ENCODE measurements at places on chromosomes 1 and 21.
A peak's percentile ranks its signal among the peaks of the same experiment; 100 is the strongest.

- DNase-seq: no peak
Observed at GRCh38 chr1:10082785-10083479, 50.2 kb downstream of the UBE4B start.

DNA sequence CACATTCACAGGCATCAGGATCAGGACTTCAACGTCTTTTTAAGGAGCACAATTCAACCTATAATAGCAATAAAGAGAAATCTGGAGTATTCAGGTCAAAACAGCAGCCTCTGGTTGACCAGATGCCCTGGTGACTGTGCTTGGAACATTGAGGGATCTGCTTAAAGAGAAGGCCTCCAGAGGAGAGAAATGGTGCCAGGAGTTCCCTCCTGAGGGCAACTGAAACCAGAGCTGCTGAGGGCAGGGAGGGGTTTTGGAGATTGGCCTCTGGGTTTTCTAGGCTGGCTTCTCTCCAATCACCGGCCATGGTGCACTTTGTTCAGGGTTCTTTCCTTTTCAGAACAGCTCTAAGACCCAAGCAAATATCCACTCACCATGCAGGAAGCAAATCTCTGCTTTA lies 190.7 kb upstream of the KIAA0040 start:
- DNase-seq: no peak

DNA sequence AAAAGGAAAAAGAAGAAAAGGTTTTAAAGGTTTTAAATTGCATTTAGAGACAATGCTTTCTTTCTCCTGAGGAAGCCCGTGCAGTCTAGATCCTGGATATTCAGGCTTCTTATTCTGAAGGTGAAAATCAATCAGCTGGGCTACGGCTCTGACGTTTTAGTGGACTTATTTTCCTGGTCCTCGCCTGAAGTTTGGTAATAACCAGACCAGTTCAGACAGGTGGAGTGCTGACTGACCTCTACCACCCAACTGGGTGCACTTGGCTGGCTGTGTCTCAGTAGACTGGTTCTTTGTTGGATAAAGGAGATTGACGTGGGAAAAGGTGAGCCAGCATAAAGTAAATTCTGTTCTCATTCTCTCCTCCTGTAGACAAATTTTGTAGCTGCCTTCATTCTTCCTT lies 7.2 kb upstream of the ATP1A1 start:
- DNase-seq: no peak

DNA sequence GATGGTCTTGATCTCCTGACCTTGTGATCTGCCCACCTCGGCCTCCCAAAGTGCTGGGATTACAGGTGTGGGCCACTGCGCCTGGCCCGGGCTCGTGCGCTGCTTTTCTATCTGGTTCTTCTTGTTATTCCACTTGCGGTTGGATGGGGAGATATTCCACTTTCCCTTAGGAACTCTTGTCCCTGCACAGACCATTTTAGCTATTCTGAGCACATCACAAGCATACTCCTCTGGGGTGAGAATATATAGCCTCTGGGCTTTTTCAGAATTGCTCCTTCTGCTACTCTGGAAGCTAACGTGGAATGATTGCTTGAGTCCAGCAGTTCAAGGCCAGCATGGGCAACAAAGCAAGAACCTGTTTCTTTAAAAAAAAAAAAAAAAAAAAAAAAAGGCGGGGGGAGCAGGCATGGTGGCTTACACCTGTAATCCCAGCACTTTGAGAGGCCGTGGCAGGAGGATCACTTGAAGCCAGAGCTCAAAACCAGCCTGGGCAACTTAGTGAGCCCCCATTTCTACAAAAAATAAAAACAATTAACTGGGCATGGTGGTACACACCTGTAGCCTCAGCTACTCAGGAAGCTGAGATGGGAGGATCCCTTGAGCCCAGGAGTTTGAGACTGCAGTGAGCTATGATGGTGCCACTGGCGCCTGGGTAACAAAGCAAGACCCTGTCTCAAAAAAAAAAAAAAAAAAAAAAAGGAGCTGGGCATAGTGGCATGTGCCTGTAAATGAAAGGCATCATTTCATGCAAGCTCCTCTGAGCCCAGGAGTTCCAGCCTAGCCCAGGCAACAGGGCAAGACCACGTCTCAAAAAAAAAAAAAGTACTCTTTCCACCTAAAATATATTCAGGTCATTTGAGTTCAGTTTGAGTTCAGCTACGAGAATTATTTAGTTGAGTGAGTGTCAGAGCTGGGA lies 11.8 kb upstream of the PGD start:
- DNase-seq: no peak

- peak; percentile 44 for DNase-seq
Observed at GRCh38 chr1:109306832-109307273, at the start of gene MYBPHL. TSS of gene MYBPHL (minus strand) at chr1:109307011. CDS start at chr1:109306991, 20 bp downstream.

- DNase-seq: no peak
Observed at GRCh38 chr1:29657816-29658215, 421.5 kb downstream of the PTPRU start.

- DNase-seq: no peak
Observed at GRCh38 chr1:12548973-12549459, 69.0 kb downstream of the DHRS3 start.

DNA sequence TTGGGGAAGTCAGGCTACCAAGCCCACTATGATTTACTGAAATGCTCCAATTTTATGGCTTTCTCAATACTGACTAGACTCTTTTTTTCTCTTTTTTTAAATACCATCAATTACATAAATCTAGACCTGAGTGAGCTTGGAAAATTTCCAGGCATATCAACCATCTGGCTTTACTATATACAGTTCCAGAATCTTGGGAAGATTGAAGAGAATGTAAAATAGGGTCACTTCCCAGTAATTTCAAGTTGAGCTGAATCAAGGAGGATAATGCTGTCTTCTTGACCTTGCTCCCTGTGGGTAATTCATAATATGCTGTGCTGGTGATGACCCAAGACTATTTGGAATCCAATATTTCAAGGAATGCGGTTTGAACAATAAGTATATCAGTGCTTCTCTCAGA lies 108.1 kb downstream of the MAP3K21 start:
- no peak for DNase-seq

- DNase-seq: no peak
Observed at GRCh38 chr1:183227422-183228346, 41.6 kb downstream of the LAMC2 start.

- no peak for DNase-seq
Observed at GRCh38 chr1:212651521-212651920, 43.0 kb downstream of the ATF3 start.

DNA sequence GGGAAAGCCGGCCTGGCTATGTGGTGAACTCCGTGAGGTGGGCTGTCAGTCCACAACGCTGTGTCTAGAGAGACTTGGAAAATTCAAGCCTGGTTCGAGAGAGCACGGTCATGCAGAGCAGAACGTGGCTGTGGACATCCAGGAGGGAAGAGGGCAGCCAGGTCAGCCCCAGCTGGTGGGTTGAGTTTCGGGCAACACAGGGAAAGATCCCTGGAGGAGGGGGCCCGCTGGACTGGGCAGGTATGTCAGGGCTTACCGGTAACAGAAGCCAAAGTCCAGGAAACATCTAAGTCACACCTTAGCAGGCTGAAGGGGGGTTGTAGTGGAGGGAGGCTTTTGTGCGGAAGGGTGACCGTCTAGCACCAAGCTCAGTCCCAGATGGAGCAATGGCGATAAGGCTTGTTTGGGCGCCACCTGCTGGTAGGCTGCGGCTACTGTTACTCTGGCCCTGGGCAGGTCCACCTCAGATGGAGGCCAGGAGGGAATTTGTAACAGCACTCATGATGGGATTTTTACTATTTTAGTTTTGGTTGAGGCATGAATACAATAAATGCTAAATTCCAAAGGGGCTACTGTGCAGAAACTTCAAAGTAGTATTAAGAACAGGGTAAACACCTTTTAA lies 143.3 kb upstream of the ZNF644 start:
- DNase-seq: peak; percentile 12

- DNase-seq: no peak
Observed at GRCh38 chr1:55413286-55413685, 198.1 kb upstream of the USP24 start.

DNA sequence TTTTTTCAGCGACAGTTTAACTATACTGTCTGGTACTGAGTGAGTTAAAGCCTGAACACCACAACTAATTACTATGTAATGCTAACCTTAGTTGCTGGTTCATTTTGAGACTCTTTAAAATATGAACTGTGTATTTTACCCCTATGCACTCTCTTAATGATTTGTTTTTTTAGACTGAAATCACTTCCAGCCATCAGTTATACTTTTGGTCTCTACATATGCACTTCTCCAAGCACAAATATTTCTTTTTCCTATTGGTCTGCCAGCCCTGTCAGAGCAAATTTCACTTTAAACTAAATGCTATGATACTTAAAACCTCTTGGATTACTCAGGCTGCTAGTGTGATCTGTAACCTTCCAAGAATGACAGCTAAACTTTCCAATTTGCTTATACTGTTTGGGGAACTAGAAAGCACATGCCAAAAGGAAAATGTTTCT lies 38.1 kb upstream of the SCYL3 start:
- DNase-seq: no peak

DNA sequence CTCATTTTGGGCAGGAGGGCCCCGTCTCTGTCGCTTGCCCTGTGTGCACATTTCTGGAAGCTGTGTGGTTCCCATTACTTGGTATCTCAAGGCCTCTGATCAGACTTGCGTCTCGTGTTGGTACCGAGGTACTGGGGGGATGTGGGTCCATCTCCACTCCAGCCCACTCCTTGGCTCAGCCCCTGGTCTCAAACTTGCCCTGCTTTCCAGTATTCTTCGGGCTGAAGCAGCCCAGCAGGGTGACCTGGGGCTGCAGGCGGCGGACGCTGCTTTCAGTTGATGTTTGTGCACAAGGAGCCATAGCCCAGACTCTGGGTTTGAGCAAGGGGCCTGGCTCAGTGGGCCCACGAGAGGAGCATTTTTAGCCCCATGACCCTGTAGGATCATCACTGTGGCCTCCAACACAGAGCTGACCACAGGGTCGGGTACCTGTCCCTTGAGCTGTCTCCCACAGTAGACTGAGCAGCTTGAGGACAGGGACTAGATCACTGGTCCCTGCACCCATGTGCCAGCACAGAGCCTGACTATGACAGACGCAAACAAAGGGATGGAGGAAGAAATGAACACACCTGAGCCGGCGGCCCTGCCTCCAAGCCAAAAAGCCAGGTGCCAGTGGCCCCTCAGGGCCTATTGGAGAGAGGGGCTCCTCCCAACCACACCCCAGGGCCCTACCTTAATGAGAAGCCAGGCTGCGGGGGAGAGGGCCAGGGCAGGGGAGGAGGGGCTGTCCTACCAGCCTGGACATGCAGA lies 46.8 kb downstream of the CHD5 start:
- no peak for DNase-seq

- DNase-seq: no peak
Observed at GRCh38 chr1:21451981-21452411, 12.1 kb downstream of the NBPF3 start.

DNA sequence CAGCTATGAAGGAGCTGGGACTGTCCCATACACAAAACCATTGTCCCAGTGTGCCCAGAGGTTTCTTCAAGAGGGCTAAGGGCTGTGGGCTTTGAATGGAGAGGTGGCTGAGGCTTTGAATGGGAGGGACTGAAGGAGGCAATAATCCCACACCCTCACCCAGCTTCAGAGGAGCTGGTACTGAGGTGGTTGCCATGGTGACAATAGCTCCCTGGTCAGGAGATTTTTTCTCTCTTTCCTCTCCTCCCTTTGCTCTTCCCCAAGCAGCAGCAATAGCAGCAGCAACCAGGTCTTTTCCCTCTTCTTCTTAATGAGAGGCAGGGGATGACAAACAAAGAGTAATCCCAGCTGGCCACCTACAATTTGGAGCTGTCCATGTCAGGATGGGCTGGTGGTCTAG lies 1.6 kb downstream of the HPCAL4 start:
- no peak for DNase-seq

DNA sequence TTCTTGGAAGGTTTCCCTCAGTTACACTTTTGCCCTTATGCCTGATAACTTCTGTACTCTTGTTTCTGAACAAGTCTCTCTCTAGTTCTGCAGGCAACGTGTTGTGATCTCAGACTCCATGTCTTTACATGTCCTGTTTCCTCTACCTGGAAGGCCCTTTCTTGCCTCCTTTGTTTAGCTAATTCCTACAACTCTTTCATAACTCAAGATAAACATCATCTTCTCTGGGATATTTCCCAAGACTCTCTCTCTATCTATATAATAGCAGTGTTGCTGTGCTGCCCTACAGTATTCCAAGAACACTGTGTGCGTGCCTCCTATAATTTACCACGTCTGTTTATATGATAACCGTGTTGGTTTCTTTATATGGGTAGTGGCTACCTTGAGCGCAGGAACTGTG lies 47.8 kb downstream of the CHRM3 start:
- no peak for DNase-seq

DNA sequence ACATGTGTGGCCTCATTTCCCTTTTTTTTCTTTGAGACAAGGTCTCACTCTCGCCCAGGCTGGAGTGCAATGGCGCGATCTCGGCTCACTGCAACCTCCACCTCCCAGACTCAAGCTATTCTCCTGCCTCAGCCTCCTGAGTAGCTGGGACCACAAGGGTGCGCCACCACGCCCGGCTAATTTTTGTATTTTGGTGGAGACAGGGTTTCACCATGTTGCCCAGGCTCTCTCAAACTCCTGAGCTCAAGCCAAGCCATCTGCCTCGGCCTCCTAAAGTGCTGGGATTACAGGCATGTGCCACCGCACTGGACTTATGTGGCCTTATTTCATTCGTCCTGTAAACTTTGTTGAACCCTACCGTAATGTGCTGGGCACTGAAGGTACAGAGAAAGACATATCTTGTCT lies 569 bp upstream of the WARS2 start:
- no peak for DNase-seq

DNA sequence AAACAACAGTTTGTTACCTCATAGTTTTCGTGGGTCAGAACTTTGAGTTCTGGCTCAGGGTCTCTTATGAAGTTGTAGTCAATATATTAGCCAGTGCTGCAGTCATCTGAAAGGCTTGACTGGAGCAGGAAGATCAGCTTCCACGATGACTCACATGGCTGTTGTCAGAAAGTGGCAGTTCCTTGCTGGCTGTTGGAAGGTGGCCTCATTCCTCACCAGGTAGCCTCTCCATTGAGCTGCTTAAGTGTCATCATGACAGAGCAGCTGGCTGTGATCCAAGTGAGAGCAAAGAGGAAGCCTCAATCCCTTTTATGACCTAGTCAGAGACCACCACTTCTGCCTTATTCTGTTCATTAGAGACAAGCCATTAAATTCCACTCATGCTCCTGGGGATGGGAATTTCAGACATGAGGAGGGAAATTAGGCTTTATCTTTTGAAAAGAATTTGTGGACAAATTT lies 5.6 kb downstream of the OSBPL9 start:
- DNase-seq: peak; percentile 86

DNA sequence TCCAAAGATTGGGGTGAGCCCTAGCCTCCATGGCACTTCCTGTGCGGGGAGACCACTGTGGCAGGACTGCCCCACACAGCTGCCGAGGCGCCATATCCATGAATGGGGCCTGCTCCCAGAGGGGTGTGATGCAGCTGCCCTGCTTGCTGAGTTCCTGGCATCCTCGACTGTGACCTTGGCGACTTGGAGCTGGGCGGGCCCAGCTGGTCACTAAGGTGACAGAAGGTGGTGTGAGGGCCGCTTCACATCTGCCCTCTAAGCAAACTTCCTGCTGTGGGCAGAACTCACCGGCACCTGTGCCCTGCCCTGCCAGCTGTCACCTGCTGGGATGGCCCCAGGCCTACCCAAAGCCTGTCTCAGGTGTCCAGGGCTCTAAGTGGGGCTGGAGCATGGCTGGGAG lies 9.0 kb downstream of the TMEM61 start:
- DNase-seq: no peak

GRCh38 chr1:210117198-210117597 lies 115.4 kb upstream of the SERTAD4 start:
- no peak for DNase-seq

GRCh38 chr1:84164161-84164560 lies 20.1 kb downstream of the PRKACB start:
- no peak for DNase-seq

GRCh38 chr1:113983826-113984225 lies 4.6 kb downstream of the OLFML3 start:
- no peak for DNase-seq
